ENCODE measurements at places on chromosomes 1 and 21.
A peak's percentile ranks its signal among the peaks of the same experiment; 100 is the strongest.

- DNase-seq: no peak
Measured at GRCh38 chr1:31937300-31938183, 626 bp downstream of the PTP4A2 start.

- DNase-seq: no peak
Measured at GRCh38 chr1:231020816-231021215, 19.2 kb downstream of the FAM89A start.

GRCh38 chr1:112905395-112906149, 50.4 kb downstream of the SLC16A1 start:
- DNase-seq: no peak

- DNase-seq: no peak
Measured at GRCh38 chr1:213669964-213670691, 317.6 kb upstream of the PROX1 start.

- DNase-seq: no peak
Measured at GRCh38 chr1:27724961-27725373, 794 bp upstream of the FAM76A start.

- DNase-seq: no peak
Measured at GRCh38 chr1:58620926-58621325, 43.9 kb upstream of the TACSTD2 start.

- no peak for DNase-seq
Measured at GRCh38 chr1:198254521-198254920, 97.7 kb downstream of the NEK7 start.

DNA sequence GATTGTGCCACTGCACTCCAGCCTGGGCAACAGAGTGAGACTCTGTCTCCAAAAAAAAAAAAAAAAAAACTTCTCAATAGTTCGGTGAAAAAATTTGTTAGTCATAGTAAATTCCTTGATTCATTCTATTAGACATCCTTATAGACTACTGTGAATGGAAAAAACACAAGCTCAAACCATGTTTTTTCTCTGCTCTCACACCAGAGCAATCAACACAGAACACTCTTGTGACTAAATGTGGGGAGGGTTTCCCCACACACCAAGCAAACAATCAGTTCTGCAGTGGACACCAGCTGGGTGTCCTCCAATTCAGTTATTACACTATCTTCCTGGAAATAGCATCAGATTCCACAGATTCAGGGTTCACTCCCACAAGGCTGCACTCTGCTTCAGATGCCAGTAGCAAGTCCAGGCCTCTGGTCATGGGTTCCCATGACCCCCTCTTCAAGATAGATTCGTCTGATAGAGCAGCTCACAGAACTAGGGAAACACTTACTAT, 69.1 kb upstream of the TEKT2 start:
- no peak for DNase-seq

GRCh38 chr1:40691538-40692428, at the start of gene NFYC:
Gene NFYC (plus strand): TSS chr1:40691704. CDS start chr1:40738844, 47,140 bp downstream.
- peak; percentile 97 for DNase-seq

DNA sequence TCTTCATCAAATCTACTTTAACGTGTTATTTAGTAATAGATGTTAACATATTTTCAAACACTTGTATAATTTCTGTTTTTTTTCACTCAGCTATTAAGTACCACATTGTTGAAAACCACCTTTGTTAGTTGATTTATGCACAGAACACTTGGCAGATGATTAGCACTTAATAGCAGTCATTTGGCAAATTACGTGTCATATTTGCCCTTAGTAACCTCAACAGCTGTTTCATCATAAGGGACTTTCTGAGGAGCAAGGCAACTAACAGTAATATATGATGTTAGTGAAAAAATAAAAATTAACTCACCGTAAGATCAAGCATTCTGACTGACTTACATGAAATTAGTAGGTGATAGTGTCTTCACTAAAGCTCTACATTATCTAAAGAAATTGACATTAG, 186.4 kb downstream of the HMCN1 start:
- DNase-seq: no peak

DNA sequence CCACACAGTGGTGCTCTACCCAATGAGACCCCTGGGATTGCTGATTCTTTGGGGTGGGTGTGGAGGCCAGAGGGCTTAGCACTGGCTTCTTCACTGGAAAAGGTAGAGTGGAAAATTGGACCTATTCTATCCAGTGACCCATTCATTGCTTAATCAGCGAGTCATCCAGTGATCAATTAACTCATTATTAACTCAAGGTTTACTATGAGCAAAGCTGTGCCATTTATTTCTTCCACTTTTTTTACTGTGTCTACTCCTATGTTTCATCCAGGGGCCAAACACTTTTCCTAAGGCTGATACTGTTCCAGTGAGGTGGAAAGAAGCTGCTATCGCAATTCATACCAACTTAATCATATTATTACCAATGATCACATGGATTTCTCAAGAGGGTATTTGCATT, 363.9 kb downstream of the RPS6KC1 start:
- no peak for DNase-seq

DNA sequence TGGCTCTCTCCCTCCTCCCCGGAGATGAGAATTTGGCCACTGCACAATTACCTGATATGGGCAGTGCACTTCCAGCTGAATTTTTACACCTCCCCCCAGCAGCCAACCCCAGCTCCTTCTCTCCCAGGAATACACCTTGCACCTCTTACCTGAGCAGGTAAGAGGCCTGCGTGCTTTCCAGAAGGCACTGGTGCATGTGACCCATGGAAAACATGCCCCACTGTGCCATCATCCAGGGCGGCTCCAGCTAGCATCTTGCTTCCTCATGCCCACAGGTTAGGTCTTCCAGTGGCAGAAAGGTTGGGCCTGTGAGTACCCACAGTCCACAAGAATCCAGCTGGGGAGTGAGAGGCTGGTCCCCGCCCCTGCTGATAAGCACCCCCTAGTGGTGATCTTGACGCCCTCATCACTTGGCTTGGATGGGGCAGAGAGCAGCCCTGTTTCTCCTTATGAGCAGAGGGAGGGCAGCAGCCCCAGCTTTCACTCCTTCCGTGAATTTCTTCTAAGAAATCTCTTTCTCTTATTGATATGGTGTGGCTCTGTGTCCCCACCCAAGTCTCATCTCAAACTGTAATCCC, 57.8 kb downstream of the EDARADD start:
- DNase-seq: no peak

DNA sequence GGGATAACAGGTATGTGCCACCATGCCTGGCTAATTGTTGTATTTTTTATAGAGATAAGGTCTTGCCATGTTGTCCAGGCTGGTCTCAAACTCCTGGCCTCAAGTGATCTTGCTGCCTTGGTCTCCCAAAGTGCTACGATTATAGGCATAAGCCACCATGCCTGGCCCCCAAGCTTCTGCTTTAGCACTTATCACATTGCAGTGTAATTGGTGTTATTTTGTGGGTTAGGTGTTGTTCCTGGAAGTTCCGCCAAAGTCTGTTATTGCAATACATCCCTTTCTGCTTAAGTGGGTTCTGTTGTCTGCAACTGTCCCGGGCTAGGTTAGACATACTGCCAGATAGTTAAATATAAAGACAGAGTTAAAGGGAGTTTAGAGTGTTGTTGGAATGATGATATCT, 3.4 kb downstream of the ZCCHC17 start:
- DNase-seq: no peak

DNA sequence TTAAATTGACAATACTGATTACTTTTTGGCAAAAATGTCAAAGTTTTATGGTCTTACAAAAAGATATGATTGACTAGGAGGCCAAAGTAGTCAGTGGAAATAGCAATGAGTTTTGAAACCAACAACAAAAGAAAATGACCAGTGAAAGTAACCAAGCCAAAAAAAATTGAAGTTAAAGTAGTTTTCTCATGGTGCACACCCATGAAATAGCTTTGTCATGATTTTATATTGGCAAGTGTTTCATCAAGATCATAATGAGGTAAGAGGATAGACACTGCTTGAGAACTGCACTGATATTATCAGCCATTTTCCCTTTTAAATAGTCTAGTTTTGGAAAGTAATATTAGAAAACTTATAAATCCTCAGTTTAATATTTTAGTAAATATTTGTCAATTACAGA, 206.2 kb upstream of the ADAMTS5 start:
- no peak for DNase-seq

DNA sequence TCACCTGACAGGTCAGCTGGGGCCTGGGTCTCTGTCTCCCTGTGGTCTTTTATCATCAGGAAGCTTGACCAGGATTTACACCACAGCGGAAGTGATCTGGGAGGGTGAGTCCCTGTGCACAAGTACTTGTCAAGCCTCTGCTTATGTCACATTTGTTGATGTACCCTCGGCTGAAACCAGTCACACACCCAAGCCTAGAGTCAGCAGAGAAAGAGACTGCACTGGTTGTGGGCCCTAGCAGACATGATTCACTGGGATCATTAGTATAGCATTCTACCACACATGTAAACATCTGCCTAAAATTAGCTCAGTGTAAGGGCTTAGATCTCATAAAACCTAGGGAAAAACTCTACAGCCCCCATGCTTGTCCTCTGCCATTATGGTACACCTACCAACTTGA, 79.3 kb upstream of the LAMC2 start:
- no peak for DNase-seq

GRCh38 chr1:76865696-76866286, 1.5 kb upstream of the ST6GALNAC5 start:
- DNase-seq: no peak

DNA sequence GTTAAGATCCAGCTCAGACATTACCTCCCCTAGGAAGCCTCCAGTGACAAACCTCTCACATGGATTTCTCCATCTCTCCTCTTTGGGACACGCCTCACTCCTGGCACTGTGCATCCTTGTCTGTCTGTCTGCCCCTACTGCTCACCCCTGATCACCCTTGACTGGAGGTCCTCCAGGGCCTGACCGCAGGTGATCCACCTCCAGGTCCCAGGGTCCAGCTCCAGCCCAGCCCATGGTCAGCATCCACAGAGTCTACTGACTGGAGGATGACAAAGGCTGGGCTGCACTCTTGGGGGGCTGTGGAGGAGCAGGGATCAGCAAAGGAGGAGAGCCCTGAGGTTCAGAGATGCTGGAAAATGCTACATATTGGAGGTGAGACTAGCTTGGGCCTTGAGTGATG, 65.8 kb downstream of the BEND5 start:
- no peak for DNase-seq

DNA sequence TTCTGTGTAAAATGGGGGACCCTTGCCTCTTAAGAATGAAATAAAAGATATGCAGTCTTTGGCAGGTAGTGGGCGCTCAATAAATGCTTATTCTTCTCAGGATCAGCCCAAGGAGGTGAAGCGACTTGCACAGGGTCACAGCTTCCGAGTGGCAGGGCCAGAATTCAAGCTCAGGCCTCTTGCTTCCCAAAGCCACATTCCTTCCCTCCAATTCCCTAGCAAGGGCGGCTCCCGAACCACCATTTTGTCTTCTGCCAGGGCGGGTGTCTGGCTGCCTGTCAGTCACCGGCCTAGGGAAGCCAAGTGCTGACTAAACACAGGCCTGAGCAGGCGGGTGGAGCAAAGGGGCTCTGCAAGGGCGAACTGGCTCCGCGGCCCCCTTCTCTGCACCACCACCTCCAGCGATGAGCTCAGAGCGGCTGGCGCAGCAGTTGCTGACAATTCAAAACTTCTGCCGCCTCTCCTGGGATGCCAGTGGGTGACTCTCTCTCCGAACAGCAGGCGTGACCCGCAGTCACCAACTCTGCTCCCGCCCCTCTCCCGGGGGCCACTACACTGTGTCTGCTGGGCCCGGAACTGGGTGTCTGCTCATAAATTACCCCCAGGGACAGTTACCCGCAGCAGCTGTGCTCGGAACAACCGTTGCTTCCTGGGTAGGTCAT, 10.8 kb downstream of the GPR3 start:
- no peak for DNase-seq

DNA sequence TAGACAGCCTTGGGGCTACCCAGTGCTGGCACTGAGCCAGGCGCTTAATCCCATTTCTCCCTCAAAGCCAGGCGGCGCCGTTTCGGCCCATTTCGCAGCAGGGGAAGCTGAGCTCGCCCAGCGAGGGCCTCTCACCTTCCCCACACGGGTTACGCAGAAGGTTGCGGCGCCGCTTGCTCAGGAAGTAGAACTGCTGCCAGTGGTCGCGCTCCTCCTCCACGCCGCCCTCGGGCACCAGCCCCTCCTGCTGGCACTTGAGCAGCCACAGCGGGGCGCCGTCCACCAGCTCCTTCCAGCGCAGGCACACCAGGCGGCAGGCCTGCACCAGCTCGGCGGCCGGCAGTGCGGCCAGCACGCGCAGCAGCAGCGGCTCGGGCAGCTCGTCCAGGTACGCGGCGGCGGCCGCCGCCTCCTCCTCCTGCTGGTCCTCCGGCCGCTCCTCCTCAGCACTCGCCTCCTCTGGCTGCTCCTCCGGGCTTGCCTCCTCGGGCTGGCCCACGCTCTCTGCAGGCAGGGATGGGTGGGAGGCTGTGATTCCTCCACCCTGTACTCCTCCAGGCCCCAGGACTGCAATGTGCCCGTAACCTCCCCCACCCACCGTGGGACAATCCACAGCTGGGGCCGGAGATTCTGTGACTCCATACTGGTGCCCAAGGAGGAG, 3.8 kb downstream of the FBXO2 start:
- no peak for DNase-seq

GRCh38 chr1:150568594-150568966, 10.8 kb downstream of the MCL1 start:
- no peak for DNase-seq

DNA sequence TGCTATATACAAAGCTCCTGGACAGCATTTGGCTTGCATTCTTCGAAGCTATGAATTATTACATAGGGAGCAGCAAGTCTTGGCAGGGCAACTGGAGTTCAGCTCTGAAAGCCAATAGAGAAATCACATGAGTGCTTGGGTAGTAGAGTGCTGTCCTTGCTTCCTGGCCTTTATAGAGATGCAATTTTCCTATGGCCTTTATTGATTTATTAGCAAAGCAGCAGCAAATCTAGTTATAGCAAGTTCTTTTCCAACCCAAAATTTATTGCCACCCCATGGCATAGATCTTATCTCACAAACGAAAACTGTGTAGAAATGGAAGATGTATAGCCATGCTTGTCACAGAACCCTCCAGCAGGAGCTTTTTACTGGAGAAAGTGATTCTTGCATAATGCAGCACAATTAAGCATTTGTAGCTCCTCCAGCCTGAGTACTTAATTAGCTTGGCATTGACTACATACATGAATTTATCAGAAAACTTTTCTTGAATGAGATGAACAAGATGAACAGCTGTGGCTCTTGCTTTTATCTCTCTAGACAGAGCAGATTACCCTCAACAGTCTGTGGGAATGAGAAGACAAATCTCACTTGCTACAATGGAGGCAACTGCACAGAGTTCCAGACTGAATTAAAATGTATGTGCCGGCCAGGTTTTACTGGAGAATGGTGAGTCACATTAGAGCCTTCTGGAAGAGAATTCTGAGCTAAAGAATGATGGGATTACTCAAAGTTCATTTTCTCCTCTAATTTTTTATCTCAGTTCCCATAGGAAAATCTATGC, 170.1 kb downstream of the CRB1 start:
- DNase-seq: no peak
